Skeletal muscle cell (primary cell): ENCODE measurements at places on chromosomes 13 and 19.

DNA sequence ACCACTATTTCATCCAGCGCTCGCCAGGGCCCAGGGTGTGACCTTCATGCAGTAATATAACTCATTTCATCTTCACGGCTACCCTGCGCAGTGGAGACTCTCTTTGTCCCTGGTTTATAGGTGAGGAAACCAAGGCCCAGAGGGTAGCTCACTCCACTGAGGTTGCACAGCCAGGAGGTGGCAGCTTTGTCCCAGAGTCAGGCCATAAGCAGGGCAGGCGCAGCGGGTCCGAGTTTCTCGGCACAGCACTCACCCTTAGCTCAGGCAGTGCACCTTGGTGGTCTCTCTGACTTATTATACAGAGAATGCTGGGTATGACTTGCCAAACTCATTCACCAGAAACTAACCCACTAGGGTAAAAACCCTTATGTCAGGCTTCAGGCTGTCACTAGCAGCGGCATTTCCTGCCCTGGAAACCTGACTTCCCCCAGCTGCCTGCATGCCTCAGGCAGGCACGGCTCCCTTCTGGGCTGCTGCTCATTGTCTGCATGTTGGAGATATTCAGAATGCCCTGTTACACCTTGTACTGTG lies 24.5 kb downstream of the PPP5C start:
- DNase-seq = no peak

GRCh38 chr19:40739871-40740703 lies 10.2 kb downstream of the ACTMAP start:
- DNase-seq = no peak

DNA sequence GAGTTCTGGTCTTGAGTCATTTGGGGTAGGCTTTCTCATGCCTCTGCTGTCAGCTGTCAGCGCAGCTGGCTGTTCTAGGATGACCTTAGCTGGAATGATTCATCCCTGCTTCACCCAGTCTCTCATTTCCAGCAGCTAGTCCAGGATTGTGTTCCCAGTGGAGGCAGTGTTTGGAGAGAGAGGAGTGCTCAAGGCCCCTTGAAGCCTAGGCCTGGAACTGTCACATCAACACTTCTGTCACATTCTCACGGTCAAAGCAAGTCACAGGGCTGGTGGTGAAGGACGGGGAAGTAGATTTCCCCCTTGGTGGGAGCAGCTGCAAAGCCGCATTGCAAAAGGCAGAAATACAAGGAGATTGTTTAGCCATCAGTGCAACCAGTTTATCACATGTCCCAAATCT lies 15.2 kb downstream of the TPT1 start:
- DNase-seq = peak; percentile 77

- DNase-seq = no peak
Measured at GRCh38 chr19:18264137-18264854, 10.0 kb downstream of the IQCN start.

- DNase-seq = peak; percentile 37
Measured at GRCh38 chr19:28905996-28906395, 307.0 kb downstream of the UQCRFS1 start.

DNA sequence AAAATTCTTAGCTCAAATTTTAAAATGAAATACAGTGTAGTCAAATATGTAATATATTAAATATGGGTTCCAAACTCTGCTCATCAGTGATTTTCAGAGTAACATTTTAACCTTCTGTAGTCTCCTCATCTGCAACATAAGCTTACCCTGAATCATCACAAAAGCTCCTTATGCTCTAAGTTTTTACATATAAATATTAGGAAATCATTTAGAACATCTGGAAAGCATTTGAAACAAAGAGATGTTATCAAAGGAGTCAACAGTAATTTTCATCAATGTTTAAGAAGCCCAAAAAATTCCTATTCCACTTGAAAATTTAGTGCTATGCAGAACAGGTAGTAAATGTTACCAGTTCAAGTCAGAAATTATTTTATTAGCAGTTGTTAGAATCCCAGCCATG lies 224.7 kb downstream of the DCT start:
- no peak for DNase-seq

GRCh38 chr13:62760724-62761123 lies 1345.1 kb upstream of the PCDH20 start:
- no peak for DNase-seq

GRCh38 chr13:28044608-28045007 lies 55.8 kb downstream of the FLT3 start:
- DNase-seq = no peak

DNA sequence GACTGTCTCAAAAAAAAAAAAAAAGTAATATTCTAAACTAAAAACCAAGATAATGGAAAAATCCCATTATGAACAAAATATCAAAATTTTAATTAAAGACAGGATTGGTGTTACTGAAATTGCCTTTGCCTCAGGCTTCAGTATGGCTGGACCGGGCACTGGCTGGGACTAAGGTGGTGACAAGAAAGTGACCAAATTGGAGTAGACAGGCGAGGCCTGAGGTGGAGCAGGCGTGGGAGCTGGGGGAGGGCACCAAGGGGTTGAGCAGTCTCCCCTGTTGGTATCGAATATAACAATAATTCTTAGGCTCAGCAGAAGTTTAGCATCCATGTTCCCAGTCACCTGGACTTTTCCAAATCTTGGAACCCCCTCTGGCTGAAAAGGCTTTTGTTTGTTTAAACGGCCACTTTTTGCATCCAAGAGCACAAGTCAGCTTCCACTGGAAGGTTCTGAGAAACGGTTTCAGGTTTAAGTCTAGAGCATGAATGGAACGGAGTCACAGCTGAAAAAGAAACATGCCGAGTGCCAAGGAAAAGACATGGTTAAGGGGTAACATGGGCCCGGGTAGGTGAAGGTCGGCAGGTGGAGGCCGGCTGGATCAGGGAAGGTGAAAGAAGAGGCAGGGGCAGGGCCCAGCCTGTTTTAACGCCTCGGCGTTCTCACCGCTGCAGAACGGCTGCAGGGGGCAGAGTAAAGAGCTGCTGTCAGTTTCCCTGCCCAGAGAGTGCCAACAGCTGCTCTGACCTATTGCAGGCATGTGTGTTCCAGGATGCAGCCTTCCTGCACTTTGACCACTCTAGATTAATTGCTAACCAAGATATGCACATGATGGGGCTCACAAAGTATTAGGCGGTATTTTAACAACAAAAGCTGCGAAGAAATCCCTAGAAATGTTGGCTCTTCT lies 104.4 kb downstream of the TM9SF2 start:
- DNase-seq = peak; percentile 7

- no peak for DNase-seq
Measured at GRCh38 chr19:47499371-47499770, 15.4 kb upstream of the KPTN start.

DNA sequence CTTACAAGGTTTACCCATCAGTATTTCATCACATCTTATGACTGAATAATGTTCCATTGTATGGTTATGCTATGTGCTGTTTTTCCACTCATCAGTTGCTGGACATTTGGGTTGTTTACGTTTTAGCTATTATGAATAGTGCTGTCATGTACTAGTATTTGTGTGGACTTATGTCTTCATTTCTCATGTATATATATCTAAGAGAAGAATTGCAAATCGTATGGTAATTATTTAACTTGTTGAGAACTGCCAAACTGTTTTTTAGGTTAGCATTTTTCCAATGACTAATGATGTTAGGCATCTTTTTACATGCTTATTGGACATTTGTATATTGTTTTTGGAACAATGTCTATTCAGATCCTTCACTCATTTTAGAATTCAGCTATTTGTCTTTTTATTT lies 368.3 kb downstream of the LMO7 start:
- no peak for DNase-seq

DNA sequence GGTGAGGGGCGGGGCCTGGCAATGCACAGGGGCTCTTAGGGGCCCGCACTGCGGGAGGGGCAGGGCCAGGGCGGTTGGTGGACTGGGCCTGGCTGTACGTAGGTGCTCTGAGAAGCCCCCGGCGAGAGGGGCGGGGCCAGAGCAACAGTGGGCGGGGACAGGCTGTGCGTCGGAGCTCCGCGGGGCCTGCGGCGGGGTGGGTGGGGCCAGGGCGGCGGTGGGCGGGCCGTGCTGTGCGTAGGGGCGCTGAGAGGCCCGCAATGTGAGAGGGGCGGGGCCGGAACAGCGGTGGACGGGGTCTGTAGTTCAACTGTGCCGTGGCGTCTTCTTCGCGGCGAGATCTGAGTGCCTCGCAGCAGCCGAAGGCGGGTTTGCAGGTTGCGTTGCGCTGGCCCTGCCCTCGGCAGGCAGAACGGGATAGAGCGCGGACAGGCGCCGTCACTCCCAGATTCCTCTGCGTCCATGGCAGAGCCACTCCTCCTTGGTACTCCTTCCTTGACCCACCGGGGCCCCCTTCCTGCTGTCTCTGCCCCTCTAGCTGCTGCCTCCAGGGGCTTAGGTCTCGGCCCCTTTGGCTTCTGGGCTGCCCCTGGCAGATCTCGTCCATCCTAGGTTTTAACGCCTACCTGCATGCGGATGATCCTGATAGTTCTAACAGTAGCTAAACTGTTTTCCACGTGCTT lies 33.2 kb downstream of the CCNE1 start:
- DNase-seq = peak; percentile 60

GRCh38 chr19:45161738-45162607 lies 1.2 kb upstream of the NKPD1 start:
- no peak for DNase-seq

DNA sequence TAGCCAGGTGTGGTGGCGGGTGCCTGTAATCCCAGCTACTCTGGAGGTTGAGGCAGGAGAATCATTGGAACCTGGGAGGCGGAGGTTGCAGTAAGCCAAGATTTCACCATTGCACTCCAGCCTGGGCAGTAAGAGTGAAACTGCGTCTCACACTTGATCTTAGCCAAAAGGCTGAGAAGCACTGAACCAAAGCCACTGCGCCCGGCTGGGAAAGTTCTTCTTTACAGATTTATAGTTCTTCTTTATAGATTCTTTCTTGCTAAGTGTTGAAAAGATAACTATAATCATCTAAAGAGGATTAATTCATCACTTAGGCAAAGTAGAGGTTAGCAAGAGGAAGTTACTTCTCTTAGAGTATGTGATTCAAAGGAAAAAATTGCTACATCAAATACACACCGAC lies 11.1 kb downstream of the ZNF417 start:
- no peak for DNase-seq

GRCh38 chr19:54616821-54617560 lies 13.3 kb upstream of the LILRB1 start:
- no peak for DNase-seq

- DNase-seq = no peak
Measured at GRCh38 chr13:31912647-31913401, 118.8 kb upstream of the FRY start.

- peak; percentile 53 for DNase-seq
Measured at GRCh38 chr13:24032252-24032651, 128.3 kb upstream of the SPATA13 start.

DNA sequence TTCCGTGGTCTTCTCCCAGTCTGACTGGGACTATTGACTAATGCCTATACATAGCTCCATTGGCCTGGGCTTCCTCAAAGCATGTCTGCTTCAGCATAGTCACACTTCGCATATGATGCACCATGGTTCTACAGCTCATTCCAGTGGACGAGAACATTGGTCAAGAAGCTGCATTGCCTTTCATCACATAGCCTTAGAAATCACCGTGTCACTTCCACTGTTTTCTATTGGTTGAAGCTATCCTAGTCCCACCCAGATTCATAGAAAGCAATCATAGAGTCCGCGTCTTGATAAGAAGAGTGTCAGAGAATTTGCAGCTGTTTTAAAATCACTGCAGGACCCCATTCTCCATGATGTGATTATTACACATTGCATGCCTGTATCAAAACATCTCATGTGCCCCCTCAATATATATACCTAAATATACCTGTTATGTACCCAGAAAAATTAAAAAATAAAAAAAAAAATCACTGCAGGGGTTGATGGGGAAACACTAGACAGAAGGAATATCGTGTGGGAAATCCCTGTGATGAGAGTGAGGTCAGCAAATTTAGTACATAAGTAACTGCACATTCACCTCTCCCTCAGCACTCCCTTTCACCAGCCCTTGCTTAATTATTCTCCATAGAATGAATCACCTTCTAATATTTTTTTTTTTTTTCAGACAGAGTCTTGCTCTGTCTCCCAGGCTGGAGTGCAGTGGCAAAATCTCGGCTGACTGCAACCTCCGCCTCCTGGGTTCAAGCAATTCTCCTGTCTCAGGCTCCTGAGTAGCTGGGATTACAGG lies 2.2 kb upstream of the ARHGAP33 start:
- DNase-seq = no peak

GRCh38 chr13:50387051-50387581 lies 371.9 kb downstream of the KCNRG start:
- DNase-seq = no peak

GRCh38 chr13:29847501-29847983 lies 2.9 kb downstream of the UBL3 start:
- DNase-seq = no peak

DNA sequence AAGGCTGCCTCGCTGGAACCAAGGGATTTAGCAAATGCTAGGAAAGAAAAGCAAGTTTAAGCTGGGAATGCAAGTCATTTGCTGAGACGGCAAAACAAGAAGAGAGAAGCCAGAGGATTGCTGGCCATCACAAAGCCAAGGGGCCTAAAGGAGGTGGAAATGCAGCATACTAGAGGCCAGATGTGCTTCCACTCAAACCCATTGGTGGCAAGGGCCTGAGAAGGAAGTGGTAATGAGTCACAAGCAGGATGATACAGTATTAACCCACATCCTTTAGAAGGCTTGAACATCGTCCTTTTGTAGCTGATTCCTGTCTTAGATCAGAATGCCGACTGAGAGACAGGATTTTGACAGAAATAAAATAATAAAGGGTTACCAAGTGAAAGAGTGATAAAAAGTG lies 68.2 kb downstream of the ITGBL1 start:
- peak; percentile 78 for DNase-seq

- DNase-seq = no peak
Measured at GRCh38 chr19:10706990-10707389, 5.8 kb downstream of the QTRT1 start.

- no peak for DNase-seq
Measured at GRCh38 chr13:51995677-51996551, 15.3 kb downstream of the ATP7B start.

- DNase-seq = peak; percentile 11
Measured at GRCh38 chr19:11018179-11018578, 57.3 kb downstream of the SMARCA4 start.

- no peak for DNase-seq
Measured at GRCh38 chr13:59452189-59452890, 711.4 kb downstream of the DIAPH3 start.

DNA sequence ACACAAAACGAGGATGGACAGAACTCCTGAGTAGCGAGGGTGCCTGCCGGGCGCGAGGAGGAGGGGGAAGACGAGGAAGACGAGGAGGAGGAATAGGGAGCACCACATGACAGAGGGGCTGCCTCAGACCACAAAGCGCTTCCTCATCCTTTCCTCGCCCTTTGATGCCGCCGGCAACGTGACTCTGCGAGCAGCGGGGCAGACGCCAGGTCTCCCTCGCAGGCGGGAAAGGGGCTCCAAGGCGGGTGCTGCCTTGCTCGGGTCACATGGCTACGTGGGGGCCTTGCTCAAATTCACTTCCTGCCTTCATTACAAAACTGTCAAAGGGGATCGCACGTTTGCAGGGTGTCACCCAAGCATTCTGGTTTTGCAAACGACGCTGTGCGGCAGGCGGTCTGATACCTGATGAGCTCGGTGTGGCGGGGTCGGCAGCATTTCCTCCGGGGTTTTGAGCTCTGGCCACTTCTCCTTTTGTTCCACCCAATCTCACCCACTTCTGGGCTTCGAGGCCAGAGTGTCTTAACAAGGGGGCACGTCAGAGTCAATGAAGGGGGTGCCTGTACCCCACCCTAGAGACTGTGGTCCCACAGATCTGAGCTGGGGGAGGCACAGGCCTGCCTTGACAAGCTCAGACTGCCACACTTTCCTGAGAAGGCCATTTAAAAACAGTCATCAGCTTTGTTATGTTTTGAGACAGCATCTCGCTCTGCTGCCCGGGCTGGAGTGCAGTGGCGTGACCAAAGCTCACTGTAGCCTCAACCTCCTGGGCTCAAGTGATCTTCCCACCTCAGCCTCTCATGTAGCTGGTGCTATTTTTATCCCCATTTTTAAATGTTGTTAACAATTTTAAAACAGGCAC lies 14.9 kb downstream of the MAP2K2 start:
- no peak for DNase-seq
